ENCODE measurements at places on chromosomes 7 and 10. TPM values are rescaled to one million over a fixed set of nuclear protein-coding genes. Genes with fewer than 3 reads are reported as not detected.

ZFAND4 gene
- total RNA-seq = 14.7 TPM

ACSM6 gene
- not detected for total RNA-seq

PRKG1 gene
- not detected for total RNA-seq

CYP2W1 gene
- not detected for total RNA-seq

CACNB2 gene
- not detected for total RNA-seq

HACD1 gene
- 0.41 TPM for total RNA-seq

DNA sequence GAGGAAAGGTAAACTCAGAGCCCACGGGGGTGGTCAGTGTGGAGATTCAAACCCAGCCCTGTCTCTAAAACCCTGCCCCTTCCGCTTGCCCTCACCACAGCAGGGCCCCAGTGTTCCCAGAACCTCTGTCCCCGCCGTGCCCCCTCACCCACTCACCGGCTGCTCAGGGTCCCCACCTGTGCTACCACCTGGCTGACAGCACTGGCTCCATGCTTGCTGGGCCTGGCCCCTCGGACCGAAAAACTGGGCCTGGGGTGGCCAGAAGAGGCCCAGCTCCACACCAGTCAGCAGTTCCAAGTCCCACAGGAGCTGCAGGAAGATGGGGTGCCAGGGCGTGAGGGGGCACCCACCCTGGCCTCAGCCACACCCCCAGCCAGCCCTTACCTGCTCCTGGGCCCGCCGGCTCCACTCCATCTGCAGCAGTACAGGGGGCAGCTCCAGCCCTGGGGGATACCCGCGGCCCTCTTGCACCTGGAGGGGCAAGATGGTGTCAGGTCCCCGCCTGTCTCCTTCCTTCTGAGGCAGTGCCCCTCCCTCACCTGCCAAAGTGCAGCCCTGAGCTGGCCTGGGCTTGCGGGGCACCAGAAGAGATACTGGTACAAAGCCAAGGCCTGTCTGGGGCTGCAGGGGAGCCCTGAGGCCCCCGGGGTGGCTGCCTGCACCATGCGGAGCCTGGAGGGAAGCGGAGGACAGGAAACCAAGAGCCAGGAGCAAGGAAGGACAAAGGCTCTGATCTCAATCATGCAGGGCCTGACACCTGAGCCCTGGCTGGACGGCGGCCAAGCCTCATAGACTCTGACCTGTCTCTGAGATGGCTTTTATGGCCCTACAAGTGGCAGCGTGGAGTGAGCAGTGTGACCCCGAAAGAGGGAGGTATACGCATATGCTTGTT lies 11.7 kb downstream of the ATP6V1F start:
- DNase-seq = no peak

- no peak for DNase-seq
Observed at GRCh38 chr10:75335983-75336382, 65.6 kb downstream of the ZNF503 start.

- no peak for DNase-seq
Observed at GRCh38 chr7:1942941-1943289, 272.8 kb downstream of the ELFN1 start.

- DNase-seq = no peak
Observed at GRCh38 chr7:30041526-30042269, 13.5 kb downstream of the PLEKHA8 start.

DNA sequence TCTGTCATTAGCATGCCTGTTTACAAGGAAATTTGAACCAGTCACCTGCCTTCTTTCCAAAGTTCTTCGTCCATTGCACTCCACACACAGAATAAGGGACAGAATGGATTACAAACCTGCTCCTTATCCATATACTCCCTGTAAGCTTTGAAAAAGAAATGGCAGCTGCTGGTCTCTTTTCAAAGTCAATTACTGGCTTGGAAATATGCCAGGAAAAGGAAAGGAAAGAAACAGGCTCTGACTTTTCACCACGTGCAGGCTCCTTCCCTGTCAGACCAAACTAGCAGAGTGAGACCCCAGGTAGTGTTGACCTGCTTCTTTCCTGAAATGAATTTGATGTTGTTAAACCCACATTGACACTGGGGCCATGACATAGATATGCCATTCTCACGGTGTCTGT lies 84.5 kb downstream of the LHFPL3 start:
- DNase-seq = no peak

DNA sequence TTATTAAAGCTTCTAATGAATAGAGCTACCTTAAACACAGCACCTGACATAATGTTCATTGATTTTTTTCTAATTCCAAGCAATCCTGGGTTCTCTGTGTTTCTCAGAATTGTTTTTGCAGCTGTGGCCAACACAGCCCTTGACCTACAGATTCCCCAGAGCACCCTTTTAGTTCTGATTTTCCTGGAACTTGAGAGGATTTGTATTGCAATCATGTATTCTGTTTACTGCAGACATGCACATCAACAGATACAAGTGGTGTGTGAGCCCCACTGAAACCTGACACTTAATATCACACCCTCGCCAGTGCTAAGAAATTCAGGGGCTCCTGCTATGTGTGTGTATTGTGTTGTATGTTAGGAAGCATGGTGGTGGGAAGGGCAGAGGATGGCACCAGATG lies 344.2 kb upstream of the POM121L12 start:
- DNase-seq = no peak

GRCh38 chr7:111517549-111517951 lies 44.7 kb downstream of the IMMP2L start:
- DNase-seq = no peak

DNA sequence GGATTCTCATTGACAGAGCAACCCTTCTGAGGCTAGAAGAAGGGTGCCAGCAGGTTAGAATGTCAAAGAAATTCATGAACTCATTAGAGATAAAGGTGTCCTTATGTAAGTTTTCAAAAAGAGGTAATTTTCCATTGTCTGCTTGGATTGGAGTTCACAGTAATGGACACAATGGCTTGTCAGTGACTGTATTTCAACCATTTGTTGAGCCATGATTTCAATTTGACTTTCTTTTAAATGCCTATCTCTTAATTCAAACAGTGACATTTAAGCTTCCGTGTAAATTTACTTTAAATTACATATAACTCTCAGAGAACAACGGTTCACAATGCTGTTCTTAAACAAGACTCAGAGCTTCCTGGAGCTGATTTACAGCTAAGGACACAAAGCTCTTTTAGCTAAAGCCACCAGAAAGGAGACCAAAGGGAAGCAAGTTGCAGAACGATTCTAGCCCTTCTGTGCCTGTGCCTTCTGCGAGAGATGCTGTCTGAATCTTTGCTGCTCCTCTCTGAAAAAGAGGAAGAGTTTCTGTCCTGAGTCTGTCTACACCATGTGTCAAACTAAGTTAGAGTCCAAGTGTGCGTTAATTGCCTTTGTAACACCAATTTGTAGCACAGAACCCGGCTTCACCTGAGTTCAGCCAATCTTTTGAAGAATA lies 42.2 kb upstream of the PFKP start:
- no peak for DNase-seq

DNA sequence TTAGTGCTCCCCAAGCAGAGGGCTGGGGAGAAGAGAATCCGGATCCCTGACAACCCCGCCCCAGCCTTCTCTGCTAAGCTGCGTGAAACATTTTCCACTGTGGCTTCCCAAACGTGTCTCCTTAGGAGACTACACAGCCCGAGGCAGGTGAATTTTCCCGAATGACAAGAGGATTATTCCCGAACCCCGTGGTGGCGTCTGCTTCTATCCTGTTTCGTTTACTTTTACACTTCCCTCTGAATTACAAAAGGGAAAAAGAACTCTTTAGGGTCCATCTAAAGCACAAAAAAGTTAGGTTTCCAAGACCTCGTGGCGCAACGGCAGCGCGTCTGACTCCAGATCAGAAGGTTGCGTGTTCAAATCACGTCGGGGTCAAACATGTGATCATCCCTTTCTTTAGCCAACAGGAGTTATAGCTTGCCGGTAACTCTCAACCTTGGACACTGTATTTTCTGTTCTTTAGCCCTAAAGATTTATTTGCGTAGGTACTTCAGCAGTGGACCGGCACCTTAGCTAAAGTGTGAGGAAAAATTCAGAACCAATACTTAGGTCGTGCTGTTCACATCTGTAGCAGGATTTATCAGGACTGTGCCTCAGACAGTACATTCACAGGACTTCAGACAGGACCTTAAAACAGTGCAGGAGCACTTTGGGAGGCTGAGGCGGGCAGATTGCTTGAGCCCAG lies 3.2 kb upstream of the ZNF789 start:
- no peak for DNase-seq

GRCh38 chr10:79387466-79387973 lies 40.3 kb downstream of the PPIF start:
- no peak for DNase-seq

DNA sequence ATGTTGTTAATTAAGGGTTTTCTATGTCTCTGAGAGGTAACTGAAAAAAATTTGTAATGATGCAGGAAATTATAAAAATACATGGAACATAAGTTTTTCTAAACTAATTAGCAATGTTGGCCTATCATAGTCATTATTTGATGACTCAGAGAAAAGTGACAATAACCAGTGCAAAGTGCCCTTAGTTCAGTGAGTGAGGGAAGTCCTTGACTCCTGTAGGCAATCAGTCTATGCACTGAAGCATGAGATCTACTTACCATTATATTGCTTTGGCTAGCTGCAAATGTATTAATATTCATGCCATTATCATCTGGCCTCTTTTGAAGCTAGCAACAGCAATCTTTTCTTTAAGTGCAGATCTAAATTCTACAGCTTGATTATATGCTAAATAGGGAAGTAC lies 40.6 kb downstream of the CCDC172 start:
- DNase-seq = no peak

- DNase-seq = no peak
Observed at GRCh38 chr10:34161777-34162370, 653.2 kb downstream of the PARD3 start.

DNA sequence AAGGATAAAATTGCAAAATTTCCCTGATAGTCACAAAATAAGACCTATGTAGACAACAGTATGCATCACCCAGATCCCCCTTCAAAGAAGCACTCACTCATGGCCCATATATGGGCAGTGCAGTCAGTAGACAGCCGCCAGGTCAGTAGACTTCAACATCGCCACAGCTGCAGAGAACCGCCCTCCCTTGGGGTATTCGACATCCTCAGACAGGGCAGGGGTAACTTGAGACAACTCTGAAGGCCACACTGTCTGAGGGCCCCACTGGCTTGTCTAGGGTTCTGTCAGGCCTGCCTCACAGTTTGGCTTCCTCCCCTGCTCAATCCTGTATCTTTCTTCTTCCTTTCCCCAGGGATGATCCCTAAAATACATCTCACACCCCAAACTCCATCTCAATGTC lies 172.3 kb downstream of the IMMP2L start:
- DNase-seq = no peak

DNA sequence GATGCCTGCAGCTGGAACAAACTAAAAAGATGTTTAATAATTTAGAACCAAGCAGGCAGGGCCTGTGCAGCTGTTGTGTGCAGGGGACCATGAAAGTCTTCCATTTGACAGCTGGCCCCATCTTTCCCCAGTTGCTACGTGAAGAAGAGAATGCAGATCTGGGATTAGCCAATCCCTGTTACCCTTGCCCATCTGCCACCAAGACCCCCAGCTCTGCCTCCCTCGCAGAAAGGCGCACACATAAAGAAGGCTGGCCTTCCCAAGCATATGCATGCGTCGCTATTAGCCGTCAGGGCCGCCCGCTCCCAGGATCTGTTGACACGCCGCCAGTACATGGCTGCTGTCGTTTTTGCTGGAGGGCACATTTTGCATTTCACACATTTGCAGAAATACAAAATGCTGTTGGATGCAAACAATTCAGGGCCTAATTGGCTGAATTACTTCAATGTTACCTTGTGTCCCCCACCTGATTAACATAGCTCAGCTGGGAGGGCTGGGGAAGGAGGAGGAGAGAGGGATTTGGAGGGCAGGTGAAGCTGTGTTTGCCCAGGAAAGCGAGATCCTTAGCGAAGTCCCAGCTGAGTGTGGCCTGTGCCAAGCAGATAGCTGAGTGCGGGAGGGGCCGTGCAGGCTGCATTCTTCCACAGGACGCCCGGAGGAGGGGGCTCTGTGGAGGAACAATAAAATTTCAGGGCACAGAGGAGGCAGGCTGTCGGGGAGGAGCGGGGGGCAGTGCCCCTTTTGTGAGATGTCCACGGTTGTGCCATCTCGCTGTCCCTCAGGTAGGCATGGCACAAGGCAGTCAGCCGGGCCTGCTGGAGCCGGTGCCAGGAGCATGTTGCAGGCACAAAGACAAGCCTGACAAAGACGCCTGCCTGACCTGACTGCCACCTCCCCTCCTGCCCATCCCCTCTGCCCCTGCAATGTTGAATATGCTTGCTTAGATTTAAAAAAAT lies 443.0 kb upstream of the MKI67 start:
- no peak for DNase-seq

DNA sequence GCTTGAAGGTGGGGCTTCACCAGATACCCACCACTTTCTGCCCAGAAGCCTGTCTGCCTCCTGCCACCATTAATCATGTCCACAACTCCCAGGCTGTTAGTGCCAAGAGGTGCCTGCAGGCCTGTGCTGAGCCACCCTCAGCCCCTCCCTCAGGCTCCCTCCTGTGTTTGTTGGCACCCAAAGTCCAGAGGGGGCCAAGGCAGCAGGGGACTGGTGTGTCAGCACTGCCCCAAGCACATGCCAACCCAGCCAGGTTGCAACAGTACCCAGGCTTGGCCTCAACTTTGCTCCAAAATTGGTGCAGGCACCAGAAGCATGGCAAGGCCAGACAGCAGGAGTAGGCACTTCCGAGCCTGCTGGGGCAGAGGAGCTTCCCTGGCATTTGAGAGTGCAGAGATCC lies 111.3 kb downstream of the HPSE2 start:
- DNase-seq = no peak

GRCh38 chr7:32479574-32480200 lies 10.5 kb downstream of the LSM5 start:
- DNase-seq = peak; percentile 58

DNA sequence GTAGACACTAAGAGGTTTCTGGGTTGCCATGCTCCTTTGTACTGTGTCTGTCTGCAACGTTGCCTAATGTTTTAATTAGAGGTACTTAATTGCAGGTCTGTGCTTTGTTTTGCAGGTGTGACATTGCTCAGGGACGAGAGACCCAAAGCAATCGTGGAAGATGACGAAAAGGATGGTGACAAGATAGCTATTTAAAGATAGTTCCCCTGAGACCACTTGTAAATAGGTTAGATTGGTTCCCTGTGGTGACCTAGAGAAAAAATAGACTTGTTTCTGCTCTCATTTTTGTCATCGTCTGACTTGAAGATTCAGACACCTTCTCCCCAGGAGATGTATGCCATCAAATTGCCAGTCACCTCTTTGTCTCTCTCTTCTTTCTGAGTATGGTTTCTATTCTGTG lies 20.1 kb downstream of the PPP1R17 start:
- DNase-seq = no peak

DNA sequence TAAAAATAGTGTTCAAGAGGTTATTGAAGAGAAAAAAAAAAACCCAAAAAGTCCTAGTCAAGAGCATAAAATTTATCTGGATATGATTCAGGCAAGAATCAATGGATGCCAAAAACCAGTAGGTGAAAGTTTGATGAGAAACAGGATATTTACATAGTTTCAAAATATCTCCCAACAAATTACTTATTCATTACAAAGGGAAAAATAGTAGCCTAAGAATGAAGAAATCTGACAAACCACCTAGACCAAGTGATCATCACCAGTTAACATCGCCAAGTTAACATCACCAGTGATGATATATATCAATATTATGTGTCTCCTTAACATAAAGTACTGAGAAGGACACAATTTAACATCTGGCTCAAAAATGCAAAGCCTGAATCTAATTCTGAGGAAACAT lies 85.2 kb downstream of the RNLS start:
- DNase-seq = no peak

- DNase-seq = no peak
Observed at GRCh38 chr7:120833546-120833945, 24.4 kb downstream of the TSPAN12 start.

- DNase-seq = no peak
Observed at GRCh38 chr10:86650151-86650550, 4.2 kb upstream of the OPN4 start.
